NCI-H1417 (cell line): ENCODE measurements at places on chromosomes 3 and 15.

GRCh38 chr3:128845119-128845777 lies 34.2 kb upstream of the ACAD9 start:
- no peak for DNase-seq

- DNase-seq: peak; percentile 60
Observed at GRCh38 chr3:195259154-195259474, 11.8 kb downstream of the XXYLT1 start.

GRCh38 chr3:112761062-112761638 lies 85.5 kb downstream of the CD200R1L start:
- no peak for DNase-seq

DNA sequence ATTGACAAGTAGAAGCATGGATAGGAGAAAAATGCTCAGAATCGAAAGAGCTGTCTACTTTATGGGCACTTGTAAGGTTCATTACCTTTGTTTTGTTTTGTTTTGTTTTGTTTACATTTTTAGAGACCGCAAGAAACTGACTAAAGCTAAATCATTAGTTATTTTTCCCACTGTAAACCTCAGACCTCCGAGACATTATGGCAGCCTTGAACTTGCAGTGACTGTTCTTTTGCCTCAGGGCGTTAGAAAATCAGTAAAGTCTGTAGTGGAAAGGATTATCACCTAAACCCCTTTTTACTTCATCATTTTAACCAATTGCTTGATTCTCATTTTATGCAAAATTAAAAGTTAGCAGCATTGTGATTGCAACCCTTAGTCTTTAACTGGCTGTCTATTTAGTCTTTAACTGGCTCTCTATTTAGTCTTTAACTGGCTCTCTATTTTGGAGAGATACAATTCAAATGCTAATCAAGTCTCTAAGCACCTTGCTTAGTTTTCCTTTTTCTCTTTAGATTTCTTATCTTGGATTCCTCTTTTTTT lies 383.3 kb upstream of the ROBO2 start:
- DNase-seq: no peak

DNA sequence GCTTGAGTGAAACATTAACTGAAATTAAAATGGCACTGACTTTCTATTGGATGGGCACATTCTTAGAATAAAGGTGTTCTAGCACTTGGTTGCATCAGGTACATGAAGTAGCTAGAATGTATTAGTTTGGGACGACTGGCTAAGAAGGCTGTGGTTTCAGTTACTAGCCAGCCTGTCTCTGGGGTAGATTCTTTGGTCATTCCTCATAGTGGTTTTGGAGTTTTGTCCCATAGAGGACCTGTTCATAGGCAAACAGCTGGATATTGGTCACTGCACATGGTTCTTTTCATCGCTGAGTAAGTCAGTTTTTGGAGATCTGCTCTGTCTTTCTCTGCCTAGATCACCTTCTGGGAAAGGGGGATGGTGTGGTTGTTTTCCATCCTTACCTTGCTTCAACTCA lies 55.3 kb downstream of the ADAMTSL3 start:
- no peak for DNase-seq

- DNase-seq: no peak
Observed at GRCh38 chr15:74415966-74416916, 17.5 kb downstream of the SEMA7A start.

DNA sequence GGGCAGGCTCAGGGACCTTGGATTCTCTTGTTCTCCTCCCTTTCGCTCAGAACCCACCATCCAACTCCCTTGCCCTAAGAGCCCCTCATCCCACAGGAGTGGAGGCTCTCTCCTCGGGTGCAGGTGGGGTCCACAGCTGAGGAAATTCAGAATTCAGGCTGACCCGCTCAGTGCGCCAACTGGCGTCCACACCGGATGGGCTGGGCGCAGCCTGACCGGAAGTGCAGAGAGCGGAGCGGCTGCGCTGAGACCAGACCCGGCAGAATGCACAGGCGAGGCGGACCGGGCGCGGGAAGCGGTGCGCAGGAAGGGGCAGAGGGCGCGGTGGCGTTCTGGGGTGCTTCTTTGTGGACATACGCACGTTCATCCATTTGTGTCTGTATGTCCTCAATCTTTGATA lies 210.4 kb upstream of the NDN start:
- DNase-seq: no peak

DNA sequence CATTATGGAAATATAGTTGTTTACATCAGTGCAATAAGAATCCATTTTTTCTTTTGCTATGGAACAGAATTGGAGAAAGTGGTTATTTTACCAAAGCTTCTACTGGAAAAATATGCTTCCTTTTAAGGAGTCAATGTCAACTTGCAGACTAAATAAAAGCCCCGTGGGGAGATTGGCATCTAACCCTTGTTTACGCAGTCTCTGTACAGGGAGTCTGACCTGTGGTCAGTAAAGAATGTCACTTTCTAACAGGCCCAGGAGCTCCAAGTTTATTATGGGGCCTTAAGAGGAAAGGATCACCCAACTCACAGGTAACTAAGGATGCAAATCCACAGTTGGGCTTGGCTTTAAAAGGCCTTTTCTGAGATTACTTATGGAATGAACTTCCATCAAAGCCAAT lies 1751.2 kb downstream of the SI start:
- DNase-seq: no peak

GRCh38 chr15:100055821-100056220 lies 286.0 kb downstream of the ADAMTS17 start:
- no peak for DNase-seq

DNA sequence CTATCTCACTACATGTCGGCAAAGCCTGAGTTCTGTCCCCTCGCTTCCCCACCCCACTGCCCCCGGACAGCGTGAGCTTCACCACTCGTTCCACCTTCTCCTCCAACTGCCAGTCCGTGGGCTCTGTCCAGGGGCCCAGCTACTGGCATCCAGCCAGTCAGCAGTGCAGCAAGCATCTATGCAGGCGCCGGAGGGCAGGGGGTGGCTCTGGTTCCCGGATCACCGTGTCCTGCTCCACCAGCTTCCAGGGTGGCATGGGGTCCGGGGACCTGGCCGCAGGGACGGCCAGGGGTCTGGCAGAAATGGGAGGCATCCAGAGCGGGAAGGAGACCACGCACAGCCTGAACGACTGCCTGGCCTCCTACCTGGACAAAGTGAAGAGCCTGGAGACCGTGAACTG lies 20.4 kb downstream of the CMTM8 start:
- no peak for DNase-seq

GRCh38 chr3:163129287-163129686 lies 1632.7 kb downstream of the OTOL1 start:
- DNase-seq: no peak

- DNase-seq: no peak
Observed at GRCh38 chr3:42719002-42719401, 16.4 kb upstream of the HHATL start.

DNA sequence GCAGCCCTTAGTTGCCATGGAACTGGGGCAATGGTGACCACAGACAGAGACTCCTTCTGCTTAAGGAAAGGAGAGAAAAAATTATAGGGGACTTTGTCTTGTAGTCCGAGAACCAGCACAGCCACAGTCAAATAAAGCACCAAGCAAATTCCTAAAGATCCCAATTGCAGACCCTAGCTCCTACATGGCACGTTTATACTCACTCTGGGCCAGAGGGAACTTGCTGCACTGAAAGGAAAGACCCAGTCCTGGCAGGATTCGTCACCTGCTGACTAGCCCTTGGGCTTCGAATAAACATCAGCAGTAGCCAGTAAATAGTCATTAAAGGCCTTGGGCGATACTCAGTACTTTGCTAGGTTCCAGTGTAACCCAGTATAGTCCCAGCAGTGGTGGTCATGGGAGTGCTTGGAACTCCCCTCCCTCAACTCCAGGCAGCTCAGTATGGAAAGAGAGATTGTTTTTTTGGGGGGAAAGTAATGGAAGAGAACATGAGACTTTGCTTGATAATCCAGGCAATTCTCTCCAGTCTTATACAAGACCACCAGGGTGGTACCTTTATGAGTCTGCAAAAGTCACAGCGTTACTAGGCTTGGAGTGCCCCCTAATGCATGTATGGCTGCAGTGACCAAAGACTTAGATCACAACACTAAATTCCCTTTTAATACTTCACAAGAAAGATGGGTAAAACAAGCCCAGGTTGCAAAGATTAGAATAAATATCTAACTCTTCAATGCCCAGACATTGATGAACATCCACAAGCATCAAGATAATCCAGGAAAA lies 66.4 kb upstream of the AGTR1 start:
- no peak for DNase-seq

DNA sequence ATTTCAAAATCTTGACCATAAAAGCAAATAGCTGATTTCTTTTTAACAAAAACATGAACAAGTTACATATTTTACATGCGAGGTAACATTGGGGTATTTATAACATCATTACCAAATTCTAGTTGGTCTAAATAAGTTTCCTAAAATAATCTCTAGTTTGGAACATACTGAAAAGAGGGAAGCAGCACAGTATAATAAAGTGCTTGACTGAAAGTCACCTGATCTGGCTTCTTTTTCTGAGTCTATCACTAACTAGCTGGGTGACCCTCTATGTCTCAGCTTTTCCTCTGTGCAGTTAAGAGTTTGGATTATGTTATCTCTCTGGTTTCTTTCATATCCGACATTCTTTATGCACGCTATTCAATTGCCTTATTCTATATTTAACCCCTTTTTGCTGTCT lies 19.8 kb upstream of the CNTN4 start:
- no peak for DNase-seq

GRCh38 chr15:91318931-91319330 lies 218.9 kb downstream of the SV2B start:
- DNase-seq: no peak

GRCh38 chr3:143151004-143151731 lies 31.6 kb downstream of the CHST2 start:
- DNase-seq: no peak

GRCh38 chr15:98597666-98598065 lies 50.7 kb upstream of the IGF1R start:
- DNase-seq: no peak

GRCh38 chr3:58041826-58042324 lies 33.7 kb downstream of the FLNB start:
- DNase-seq: no peak

DNA sequence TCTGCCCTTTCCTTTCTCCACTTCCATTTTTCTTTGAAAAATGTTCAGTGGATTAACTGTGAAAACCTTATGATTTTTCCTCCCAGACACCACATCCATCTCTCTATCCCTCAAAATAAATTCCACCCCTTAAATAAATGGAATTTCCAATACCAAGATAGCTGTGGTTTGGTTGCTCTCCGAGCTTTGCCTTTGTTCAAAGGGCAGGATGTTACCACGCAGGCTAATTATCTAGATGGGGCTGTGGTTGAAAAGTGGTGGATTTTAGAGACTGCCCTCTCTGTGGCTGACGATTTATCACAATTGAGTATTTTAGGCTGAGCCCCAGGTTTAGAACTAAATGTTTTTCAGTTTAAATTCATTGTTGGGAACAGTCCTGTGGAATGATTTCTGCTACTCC lies 36.9 kb upstream of the CMSS1 start:
- no peak for DNase-seq

GRCh38 chr3:100602506-100603444 lies 6.6 kb upstream of the ADGRG7 start:
- DNase-seq: peak; percentile 54

- no peak for DNase-seq
Observed at GRCh38 chr3:160057331-160057730, 68.7 kb downstream of the IL12A start.

DNA sequence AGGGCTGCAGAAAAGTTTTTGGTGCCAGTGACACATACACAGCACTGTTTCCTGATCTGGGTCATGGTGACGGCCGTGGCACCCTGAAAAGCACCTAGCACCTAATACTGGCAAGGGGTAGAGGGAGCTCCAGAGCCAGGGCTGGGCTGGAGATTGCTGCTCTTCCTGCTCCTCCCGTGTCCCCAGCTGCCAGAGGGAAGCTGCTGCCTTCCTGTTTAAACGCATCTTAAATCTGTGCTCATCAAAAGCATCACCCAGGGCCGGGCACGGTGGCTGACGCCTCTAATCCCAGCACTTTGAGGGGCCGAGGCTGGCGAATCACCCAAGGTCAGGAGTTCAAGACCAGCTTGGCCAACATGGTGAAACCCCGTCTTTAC lies 156.7 kb upstream of the MEF2A start:
- DNase-seq: peak; percentile 39
